ENCODE measurements at places on chromosomes 6 and 20. TPM values are rescaled to one million over a fixed set of nuclear protein-coding genes. Genes with fewer than 3 reads are reported as not detected.

- no peak for DNase-seq
Observed at GRCh38 chr20:46339037-46339436, 30.7 kb upstream of the CDH22 start.

DNA sequence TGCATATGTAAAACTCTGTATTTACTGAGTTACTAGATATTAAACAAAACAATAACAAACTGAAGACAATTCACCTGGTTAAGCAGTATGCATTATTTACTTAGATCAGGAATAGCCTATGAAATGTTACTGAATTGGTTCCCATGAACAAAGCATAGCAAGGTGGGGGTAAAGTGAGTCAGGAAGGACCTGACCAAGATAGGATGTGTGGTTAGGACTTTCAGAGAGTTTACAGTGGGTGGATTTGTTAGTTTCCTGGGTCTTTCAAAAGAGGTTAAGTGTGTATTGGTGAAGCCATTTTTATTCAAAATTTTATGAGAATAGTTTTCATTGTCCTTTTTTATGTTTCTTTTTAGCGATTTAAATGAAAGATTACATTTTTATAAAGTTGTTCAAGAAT, 32.9 kb downstream of the TBPL1 start:
- DNase-seq, result no peak

GRCh38 chr6:75566137-75566767, 35.4 kb upstream of the SENP6 start:
- DNase-seq, result no peak

- no peak for DNase-seq
Observed at GRCh38 chr6:2129182-2129621, 116.2 kb downstream of the GMDS start.

- no peak for DNase-seq
Observed at GRCh38 chr20:54158226-54158625, 15.6 kb downstream of the CYP24A1 start.

DNA sequence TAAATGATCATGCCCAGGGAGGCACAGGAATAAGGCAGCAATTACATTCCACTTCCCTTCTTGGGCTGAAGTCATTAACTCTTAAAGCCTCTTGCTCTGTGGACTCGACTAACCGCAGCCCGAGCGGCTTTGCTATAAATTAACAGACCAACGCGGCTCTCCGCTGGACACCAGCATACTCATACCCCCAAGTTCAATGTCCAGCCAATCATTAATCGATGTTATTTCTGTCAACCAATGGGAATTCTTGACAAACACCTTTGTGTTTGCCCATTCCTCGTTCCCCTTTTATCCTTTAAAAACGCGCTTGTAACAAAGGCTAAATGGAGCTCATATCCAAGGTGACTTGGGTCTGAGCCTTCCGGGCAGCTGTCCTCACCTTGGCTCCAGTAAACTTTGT, 183.1 kb upstream of the RALGAPA2 start:
- no peak for DNase-seq

The CTAGE9 gene
- total RNA-seq, result not detected

- no peak for DNase-seq
Observed at GRCh38 chr20:15446373-15446772, 1109.0 kb upstream of the FLRT3 start.

The SAMD3 gene
- total RNA-seq, result not detected

The DSP gene
- total RNA-seq, result 46.4 TPM

DNA sequence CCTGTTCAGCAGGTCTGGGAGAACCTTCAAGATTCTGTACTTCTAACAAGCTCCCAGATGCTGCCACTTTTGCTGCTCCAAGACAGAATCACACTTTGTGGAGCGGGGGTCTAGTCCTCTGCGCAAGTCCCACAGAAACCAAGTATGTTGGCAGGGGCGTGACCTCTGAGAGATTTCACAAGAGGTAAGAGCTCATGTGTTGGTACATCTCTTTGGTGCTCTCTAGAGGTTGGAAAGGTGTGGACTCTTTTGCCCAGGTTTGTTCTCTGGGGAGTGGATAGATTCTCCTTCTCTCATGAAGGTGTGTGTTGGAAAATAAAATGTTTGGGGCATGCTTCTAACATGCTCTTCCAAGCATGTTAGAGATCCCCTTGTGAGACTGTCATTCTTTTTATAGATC, 340.9 kb upstream of the IRAK1BP1 start:
- no peak for DNase-seq

The BPI gene
- not detected for total RNA-seq

The APOM gene
- 2.6 TPM for total RNA-seq

Data from Calu3 (cell line).